ENCODE measurements at places on chromosomes 7 and 10. TPM values are rescaled to one million over a fixed set of nuclear protein-coding genes. Genes with fewer than 3 reads are reported as not detected.

DNA sequence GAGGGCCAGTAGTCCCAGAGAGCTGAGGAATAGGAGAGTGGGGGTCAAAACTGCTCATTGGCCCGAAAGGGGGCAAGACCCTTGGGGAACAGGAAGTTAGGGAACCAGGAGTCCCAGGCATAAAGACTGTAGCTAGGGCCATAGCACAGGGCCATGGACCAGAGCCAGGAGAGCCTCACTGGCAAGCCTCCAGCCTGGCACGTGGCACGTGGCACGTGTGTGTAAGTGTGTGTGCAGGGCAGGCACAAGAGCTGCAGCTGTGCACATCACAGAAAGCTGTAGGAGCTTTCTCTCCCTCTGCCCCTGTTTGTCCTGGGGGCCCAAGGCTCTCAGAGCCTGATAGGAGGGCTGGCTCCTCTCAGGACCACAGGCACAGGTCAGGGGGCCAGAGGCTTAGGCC is 47.8 kb upstream of the SLF2 start:
- no peak for DNase-seq

DNA sequence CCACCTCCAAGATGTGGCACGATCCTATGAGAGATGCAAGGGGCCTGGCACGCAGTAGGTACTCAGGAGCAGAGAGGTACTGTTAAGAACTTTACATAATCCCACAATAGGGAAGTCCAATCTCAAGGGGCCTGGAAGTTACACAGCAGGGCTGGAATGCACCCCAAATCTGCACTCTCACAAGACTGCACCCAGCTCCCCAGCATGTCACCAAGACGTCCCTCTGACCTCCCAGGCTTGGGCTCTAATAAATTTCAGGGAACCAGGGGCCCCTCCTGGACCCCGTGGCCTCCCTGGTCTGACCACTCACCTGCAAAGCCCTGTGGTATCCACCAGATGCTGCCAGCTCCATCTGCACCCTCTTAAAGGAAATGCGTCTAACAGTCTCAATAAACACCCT is 94.9 kb downstream of the OAT start:
- DNase-seq, result no peak

GRCh38 chr7:136869001-136869961 is 829 bp downstream of the CHRM2 start:
- DNase-seq, result no peak

DNA sequence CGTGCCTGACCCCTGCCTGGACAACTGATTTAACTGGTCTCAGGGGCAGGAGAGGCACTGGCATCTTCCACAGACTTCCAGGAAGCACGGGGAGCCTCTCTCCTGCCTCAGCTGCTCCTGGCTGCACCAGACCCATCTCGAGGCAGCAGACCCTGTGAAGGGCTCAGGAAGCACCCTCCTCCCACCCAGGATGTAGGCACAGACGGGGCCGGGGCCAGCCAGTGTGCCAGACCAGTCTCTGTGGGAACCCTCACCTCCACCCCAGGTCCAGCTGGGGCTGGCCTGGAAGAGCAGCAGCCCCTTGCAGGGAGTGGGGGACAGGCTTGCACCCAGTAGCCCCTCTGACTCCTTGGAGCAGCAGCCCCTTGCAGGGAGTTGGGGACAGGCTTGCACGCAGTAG is 56.3 kb downstream of the RASGEF1A start:
- DNase-seq, result no peak

Gene PRKCQ
- polyA plus RNA-seq, result 7.2 TPM

DNA sequence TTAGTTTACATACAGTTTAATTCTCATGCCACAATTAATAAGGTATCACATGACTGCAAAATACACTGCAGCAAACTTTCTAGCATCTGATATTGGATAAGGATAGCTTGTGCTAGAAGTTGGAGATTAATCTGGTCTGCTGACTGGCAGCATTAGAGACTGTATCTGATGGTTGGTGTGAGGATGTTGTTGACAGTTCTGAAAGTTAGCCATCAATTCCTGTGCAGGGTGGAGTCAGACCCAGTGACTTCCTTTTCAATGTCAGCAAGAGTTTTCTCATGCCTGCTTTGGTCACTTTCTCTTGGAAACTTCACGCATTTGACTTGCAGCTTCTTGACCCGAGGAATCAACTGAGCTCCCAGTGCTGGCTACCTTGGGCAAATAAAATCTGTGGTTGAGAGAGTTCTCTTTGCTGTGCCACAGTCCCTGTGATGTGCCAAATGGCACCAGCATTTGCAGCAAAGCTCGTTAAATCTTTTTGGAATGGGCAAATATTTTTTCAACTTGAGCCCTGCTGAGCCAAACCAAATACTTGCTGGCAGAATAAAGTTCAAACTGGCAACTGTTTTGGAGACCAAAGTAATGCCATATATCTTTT is 233.0 kb downstream of the TRIL start:
- no peak for DNase-seq

DNA sequence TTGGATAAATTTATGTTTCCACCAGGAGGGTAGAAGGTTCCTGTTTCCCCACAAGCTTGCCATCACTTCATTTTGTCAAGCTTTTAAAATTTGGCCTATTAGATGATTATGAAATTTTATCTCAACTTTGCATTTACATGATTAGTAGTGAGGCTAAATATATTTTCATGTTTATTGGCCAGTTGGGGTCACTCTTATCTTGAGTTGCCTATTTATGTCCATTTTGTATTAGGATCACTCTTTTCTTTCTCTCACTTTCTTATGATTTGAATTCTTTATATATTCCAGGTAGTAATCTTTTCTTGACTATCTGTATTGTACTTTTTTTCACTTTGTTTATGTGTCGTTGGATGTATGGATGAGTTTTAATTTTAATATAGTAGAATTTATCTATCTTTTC is 218.6 kb upstream of the SLC26A5 start:
- no peak for DNase-seq

DNA sequence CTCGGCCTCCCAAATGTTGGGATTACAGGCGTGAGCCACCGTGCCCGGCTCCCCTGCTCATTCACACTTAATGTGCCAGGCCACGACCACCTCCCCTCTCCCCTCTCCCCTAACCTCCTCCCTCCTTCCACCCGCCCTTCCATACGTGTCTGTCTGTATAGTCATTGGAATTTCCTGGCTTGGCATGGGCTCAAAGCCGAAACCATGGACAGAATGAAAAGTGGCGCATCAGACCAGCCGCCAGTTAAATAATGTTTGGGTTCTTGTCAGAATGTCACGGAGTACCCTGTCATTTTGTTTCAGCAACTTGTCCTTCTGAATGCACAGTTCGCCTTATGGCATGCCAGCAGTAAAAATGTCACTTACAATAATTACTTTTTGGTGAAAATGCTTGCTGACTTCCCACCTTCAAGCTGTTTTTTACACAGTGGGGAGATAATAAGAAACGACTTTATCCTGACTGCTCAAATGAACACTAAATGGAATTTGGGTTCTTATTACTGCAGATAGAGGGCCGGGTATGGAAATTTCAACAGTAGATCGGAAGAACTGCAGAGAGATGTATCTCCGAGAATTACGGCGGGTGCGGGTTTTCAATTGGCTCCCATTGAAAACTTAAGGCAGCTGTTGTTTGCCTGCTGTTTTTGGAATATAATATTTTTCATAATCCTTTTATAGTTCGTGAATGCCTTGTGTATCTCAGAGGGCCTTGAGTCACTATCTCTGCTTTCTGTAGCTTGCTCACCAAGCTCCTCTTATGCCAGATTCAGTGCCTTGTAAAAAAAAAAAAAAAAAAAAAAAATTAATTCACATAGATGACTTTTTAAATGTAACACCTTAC is 65.5 kb upstream of the SH2B2 start:
- DNase-seq, result no peak

GRCh38 chr10:130466271-130466997 is 330.2 kb downstream of the GLRX3 start:
- no peak for DNase-seq

GRCh38 chr10:79283616-79284015 is 63.7 kb upstream of the PPIF start:
- DNase-seq, result no peak

All from keratinocyte (primary cell).